ENCODE measurements at places on chromosomes 1 and 21. TPM values are rescaled to one million over a fixed set of nuclear protein-coding genes. Genes with fewer than 3 reads are reported as not detected.

Gene LRRC39
- total RNA-seq, result 0.22 TPM

Gene SPATA1
- total RNA-seq, result not detected

Gene RGS1
- not detected for total RNA-seq

Gene ADAMTSL4
- total RNA-seq, result 5.8 TPM

Gene VPS13D
- 10.4 TPM for total RNA-seq

Gene PRAMEF18
- not detected for total RNA-seq

Gene C1orf167
- 0.14 TPM for total RNA-seq

Gene VWA1
- total RNA-seq, result 5.0 TPM

Gene WNT9A
- total RNA-seq, result 0.06 TPM

Gene RHBG
- not detected for total RNA-seq

Gene REN
- not detected for total RNA-seq

Gene KRTAP11-1
- not detected for total RNA-seq

Gene GPA33
- not detected for total RNA-seq

Gene DTL
- 19.0 TPM for total RNA-seq

Gene CHIA
- total RNA-seq, result not detected

Gene THEM5
- not detected for total RNA-seq

Gene TCHH
- 0.03 TPM for total RNA-seq

Gene SPAG17
- total RNA-seq, result not detected

Gene CSMD2
- not detected for total RNA-seq

Gene HSPA6
- total RNA-seq, result 0.45 TPM

Gene SLC19A1
- total RNA-seq, result 14.9 TPM

Gene UAP1
- 57.1 TPM for total RNA-seq

Gene LDLRAD1
- not detected for total RNA-seq

Gene SPRR4
- total RNA-seq, result not detected

Gene FAM177B
- 0.57 TPM for total RNA-seq

Gene KRTAP21-1
- total RNA-seq, result not detected

Gene EXO1
- total RNA-seq, result 144 TPM

Gene HCRTR1
- not detected for total RNA-seq

Gene OLFML3
- 0.45 TPM for total RNA-seq

Gene FCRL2
- not detected for total RNA-seq

Gene PRELP
- not detected for total RNA-seq

Gene ZBTB7B
- total RNA-seq, result 68.3 TPM

Gene DONSON
- 16.0 TPM for total RNA-seq

Gene FABP3
- not detected for total RNA-seq

Gene FAM163A
- 0.17 TPM for total RNA-seq

Gene SYT6
- total RNA-seq, result not detected
